Vagina (tissue), 2 donors: ENCODE measurements at places on chromosomes 3 and 15. TPM values are rescaled to one million over a fixed set of nuclear protein-coding genes. Genes with fewer than 3 reads are reported as not detected.

DNA sequence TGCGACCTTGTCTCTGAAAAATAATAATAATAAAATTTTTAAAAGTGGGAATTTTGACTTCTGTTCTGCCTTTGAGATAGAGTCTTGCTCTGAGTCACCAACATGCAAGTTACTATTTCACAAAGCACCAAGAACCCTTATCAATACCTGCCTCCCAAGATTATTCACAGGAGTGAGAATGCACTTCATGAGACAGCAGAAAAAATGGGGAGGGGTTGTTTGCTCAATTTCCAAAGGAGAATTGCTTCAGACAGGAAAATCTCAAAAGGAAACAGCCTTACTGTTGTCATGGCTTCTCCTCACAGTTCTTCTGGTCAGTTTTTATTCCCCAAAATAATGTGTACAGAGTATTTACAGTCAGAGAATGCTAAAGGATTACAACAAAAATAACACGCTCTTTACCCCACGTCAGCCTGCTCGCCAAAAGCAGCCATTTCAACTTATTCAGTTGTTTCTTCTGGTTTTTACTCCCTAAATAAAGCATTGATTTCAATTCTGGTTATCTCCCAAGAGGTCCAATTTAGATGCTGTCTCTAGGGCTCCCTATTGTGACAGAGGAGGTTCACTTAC is 89.0 kb downstream of the PPCDC start:
- no peak overlapping the region for H3K4me3 ChIP-seq
- peaks cover 7% of the 10 kb centered on the region for H3K4me1 ChIP-seq
- no peak overlapping the region for H3K27ac ChIP-seq
- no peak for DNase-seq

DNA sequence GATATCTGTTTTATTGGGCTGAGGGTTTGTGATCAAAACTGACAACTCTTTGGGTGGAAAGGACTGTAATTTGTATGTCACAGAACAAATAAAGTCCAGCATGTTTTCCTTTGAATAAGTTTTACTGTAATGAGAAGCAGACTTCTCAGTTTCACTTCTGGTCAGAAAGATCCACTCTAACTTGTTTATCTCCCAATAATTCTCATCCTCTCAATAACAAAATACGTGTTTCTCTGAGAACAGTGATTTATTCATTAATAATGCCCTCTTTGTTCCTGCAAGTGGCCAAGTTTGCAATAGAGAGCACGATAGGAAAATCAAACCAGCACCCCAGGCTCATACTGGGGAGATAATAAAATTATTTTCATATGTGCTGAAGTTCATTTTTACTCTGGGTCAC is 190.6 kb downstream of the CNTN3 start:
- H3K4me1 ChIP-seq = no peaks in the 10 kb centered on the region
- no peaks in the 10 kb centered on the region for H3K36me3 ChIP-seq
- no peak overlapping the region for H3K4me3 ChIP-seq
- no peaks in the 10 kb centered on the region for H3K27me3 ChIP-seq
- H3K27ac ChIP-seq = no peak overlapping the region

DNA sequence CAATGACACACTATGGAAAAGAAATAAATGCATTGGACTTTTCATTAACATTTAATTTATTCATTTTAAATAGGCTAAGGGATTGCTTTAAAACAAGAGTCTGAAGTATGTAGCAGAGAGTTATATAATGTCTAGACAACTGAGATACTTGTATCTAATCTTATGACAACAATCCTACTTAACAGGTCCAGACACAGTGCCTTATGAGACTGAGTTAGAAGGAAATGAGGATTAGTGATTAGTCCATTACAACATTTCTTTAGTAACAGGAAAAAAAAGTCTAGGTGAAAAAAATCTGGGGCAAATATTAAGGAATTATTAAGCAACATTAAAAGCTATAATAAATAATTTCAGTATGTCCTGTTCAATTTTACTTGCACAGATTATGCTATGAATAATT is 140.6 kb downstream of the MEIS2 start:
- H3K27me3 ChIP-seq = no peaks in the 10 kb centered on the region
- no peaks in the 10 kb centered on the region for H3K4me1 ChIP-seq
- H3K27ac ChIP-seq = no peak overlapping the region
- H3K4me3 ChIP-seq = no peak overlapping the region
- DNase-seq = no peak

DNA sequence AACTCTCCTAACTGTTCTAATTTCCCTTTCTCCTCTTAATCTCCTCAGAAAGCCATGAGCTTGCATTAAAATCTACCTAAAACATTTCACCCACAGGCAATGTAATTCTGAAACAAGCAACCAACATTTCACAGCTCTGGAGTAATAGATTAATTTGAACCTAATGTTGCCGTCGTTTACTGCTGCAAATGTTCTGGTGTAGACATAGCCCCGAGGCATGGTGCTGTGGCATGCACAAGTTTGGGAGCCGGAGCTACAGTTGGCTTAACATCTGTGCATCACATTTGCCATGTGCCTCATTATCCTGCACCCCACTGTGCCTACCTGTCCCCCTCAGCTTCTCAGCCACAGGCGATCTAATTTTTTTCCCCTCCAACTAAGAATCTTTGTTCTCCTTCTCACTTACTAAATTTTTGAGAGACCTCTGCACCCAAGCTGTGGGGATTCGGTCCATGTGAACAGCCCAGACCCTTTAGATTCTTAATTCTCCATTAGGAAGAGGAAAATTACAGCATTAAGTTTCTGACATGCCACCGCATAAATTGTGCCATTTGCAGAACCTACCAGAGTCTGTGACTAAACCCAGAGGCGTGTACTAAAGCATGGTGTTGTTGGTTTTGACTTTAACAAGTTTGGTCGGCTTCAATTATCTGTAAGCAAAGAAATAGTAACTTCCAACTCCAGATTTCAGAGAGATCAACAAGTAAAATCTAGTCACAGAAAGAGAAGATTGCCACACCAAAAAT is 419.2 kb downstream of the MECOM start:
- no peak overlapping the region for H3K4me3 ChIP-seq
- no peaks in the 10 kb centered on the region for H3K36me3 ChIP-seq
- H3K27ac ChIP-seq = peak overlapping the region; percentile 60
- no peaks in the 10 kb centered on the region for H3K27me3 ChIP-seq

GRCh38 chr3:51712511-51712931 is 5.7 kb downstream of the GRM2 start:
- no peak for DNase-seq
- no peak overlapping the region for H3K27ac ChIP-seq
- no peaks in the 10 kb centered on the region for H3K36me3 ChIP-seq

Gene LMCD1
- 78.3 TPM for total RNA-seq

Gene IL17RD
- total RNA-seq = 17.2 TPM

Gene ADPGK
- 53.8 TPM for total RNA-seq

Gene LRRC31
- not detected for total RNA-seq

Gene DAPK2
- 50.3 TPM for total RNA-seq

Gene PGBD4
- 1.5 TPM for total RNA-seq
